Head of caudate nucleus (tissue), 42 donors: ENCODE measurements at places on chromosomes 7 and 10.

- DNase-seq = no peak
Observed at GRCh38 chr10:35339942-35340341, 3.6 kb downstream of the CCNY start.

DNA sequence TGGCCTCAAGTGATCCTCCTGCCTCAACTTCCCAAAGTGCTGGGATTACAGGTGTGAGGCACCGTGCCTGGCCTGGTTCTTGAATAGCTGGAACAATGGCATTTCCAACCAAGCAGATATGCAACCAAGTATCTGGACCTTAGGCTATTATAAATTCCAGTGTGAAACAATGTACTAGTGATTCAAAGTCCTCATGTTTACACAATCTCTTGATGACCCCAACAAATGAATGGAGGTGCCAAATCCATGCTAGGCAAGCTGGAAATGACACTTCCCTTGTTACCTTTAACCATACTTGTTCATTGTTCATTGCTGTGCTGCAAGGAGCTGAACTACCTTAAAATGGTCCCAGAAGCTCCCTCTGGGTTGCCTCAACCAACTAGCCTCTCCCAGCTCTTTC lies 282.2 kb upstream of the KLF14 start:
- no peak for DNase-seq

DNA sequence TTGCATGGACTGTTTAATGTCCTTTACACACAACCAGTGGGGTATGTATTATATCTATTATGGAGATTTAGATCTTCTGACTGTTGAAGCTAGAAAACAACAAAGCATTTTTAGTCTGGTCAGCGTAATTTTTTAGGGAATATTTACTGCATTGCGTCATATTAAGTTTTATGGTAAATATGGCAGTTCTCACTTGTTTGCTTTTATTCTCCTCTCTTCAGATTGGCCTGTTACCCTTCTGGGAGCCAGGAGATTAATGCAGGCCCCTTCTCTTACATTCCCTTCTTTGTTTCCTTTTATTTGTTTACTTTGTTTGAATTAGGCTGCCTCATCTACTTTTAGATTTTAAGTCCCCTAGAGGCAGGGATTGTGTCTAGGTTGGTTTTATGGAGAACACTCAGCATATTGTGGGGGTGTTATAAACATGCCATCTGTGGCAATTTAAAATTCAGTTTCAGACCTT lies 13.8 kb downstream of the UBE2D1 start:
- no peak for DNase-seq

DNA sequence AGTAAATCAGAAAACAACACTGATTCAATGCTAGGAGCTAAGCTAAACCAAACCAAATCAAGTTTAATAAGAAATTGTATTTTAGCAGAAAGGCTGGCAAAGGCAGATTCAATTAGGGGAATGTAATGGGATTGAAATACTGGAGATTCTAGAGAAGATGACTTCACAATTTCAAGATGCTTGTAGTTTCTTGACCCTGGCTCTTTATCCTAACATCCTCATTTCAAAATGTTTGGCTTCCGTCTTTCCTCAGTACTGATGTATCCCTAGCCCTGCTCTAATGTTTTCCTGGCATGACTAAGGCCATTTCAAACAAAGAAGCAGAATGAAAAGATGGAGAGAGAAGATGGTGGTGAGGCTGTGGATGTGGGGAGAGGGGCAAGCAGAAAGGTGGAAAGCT lies 2.7 kb upstream of the JCAD start:
- no peak for DNase-seq

DNA sequence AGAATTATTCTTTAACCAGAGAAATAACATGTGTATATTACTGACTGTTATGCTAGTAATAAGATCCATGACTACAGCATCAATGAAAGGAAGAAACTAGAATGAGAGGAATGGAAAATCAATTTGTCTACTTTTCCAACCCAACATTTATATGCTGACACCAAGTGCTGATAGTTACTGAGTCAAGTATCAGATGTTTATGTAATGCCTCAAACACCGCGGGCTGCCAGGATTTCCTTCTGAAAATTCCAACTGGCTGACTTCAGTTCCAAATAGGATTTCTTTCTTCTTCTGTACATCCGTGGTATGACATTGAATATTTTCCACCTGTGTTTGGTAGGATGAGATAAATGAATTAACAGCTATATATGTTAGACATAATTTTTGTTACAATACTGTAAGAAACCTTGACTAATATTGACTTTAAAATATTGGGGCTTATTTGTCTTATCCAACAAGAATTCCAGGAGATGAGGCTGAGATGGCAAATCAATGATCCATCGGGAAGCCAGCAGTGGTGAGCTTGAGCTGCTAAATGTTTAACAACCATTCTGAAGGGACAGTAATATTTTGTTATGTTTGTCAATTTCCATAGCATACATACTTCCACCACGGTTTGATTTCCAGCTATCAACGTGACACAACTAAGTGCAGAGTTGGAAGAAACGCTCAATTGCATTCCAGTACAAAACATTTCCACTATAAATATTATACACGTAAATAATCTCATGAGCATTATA lies 435.2 kb upstream of the AUTS2 start:
- no peak for DNase-seq

- DNase-seq = no peak
Observed at GRCh38 chr7:134174795-134175261, 47.7 kb downstream of the LRGUK start.

GRCh38 chr7:139471740-139472353 lies 11.6 kb downstream of the KLRG2 start:
- DNase-seq = no peak

- no peak for DNase-seq
Observed at GRCh38 chr10:29736366-29737073, 101.7 kb upstream of the SVIL start.

GRCh38 chr10:80945264-80945880 lies 407.7 kb downstream of the SH2D4B start:
- DNase-seq = no peak

DNA sequence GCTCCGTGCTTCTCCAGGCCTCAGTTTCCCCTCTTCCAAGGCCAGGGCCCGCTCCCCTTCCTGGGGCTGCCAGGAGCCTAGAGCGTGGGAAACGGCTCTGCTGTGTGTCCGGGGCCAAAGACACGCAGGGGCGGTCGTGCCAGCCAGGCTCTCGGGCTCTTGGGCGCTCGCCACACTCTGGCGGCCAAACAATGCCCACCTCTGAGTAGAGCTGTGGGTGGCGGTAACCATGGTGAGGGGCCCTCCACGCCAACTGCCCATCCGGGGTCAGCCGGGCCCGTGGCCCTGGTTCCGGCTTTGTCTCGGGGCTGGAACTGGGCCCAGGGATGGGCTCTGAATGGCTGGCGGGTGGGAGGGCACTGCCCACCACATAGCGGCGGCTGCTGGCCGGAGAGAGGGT lies 16.0 kb downstream of the GRIFIN start:
- DNase-seq = no peak

DNA sequence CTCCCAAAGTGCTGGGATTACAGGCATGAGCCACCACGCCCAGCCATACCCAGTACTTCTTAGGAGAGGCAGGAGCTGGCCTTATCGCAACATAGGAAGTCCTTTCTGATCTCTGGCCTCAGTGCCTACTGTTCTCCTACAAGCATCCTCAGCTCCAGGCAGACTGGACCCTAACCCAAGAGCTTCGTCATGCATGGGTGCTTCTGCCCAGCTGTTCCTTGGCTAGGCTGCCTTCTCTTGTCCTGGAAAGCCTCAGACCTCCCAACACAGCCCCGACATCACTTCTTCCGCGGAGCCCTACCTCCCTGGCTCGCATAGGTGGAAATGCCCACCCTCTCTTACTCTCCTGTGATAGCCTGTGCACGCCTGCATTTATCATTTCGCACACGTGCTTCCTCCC lies 15.8 kb downstream of the BCL7B start:
- DNase-seq = no peak

- no peak for DNase-seq
Observed at GRCh38 chr7:1149351-1149794, 10.6 kb downstream of the ZFAND2A start.

- no peak for DNase-seq
Observed at GRCh38 chr10:8499752-8500390, 445.4 kb downstream of the GATA3 start.

GRCh38 chr10:107444443-107444842 lies 279.9 kb upstream of the SORCS1 start:
- no peak for DNase-seq

DNA sequence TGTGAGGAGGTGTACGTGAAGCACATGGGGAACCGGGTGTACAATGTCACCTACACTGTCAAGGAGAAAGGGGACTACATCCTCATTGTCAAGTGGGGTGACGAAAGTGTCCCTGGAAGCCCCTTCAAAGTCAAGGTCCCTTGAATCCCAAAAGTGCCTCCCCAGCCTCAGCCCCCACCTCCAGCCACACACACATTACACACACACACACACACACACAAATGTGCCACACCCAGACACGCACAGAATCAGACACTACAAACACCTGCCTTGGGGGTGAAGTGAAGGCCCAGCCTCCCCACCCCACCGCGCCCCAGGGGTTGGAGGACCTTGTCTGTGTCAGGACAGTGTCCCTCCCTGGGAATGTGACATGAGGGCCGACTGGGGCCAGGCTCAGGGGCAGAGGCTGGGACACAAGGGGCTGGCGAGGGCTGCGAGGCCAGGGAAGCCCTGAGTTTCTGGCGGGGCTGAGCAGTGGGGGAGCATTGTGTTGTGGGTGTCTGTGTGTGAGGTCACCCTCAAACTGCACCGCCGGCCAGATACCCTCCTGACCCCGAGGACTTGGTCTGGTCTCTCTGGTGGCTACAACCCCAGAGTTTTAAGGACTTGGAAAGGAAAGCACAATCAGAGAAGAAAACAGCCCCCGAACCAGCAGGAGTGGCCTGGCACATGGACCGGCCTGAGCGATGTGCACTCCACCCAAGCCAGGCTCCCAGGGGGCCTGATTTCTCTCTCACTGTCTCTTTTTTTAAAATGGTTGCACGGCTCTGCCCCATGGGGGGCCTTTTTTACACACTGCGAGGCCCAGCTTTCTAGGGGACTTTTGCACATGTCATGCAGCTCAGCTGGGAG lies 4.0 kb upstream of the ATP6V1F start:
- DNase-seq = no peak

GRCh38 chr7:152868122-152869040 lies 108.8 kb downstream of the ACTR3B start:
- no peak for DNase-seq

DNA sequence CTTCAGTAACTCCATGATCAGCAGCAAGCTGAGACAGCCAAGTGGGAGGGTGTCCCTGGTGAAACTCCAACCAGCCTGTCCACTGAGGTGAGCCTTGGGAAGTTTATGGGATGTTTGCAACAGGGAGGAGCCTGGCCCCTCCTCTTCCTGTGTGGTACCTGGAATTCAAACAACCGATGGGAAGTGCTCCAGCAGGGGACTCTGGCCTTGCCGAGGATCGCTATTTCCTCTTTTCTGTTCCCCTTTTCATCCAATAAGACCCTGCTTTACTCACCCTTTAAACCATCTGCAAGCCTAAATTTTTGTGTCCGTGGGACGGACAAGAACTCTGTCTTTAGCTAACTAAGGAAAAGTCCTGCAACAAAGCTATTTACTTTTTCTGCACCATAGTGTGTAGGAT lies 491.1 kb upstream of the ZMIZ1 start:
- DNase-seq = no peak

DNA sequence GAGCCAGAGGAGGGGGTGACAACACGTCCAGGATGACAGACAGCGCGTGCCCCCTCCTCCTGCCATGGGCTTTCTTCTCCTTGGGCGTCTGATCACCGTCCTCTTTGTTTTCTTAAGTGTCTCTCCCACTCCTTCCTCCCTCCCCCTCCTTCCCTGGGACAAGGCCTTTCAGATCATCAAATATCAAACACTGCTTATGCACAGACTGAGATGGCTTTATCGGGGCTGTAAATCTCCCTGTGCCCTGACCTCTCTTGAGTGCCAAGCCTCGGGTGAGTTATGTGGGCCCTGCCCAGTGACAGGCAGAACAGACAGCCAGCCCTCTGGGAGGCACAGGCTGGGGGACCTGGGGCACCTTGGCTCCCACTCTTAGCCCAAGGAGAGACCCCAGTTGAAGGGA lies 116.4 kb downstream of the C10orf105 start:
- no peak for DNase-seq

DNA sequence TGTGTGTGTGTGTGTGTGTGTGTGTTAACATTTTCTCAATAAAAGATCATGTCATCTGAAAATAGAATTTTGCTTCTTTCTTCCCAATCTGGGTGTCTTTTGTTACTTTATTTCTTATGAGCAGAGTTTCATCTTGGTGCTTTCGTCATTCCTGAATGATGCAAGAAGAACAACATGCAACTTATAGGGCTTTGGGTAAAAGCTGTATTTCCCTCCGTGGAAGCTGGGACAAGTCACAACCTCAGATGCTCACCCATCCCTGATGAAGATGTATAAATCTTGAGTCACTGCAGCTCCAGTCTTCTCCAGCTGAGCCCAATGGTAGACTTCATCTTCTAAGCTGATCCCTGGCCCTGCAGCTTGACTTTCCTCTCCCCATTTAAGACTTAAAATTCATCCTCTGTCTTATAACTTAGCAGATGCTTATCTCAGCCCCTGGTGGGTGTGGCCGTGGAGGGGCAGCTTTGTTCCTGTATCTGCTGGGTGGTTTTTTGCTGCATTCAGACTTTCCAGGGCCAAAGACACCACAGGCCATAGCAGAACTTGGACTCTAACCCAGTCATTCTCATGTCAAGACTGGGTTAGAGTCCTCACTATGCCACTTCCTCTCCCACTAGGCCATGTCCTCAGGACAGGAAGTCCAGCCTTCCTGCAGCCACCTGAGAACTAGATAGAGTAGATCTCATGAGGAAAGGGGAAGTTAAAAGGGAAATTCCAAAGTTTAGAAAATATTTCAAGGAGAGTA lies 356.4 kb downstream of the TNS3 start:
- no peak for DNase-seq

DNA sequence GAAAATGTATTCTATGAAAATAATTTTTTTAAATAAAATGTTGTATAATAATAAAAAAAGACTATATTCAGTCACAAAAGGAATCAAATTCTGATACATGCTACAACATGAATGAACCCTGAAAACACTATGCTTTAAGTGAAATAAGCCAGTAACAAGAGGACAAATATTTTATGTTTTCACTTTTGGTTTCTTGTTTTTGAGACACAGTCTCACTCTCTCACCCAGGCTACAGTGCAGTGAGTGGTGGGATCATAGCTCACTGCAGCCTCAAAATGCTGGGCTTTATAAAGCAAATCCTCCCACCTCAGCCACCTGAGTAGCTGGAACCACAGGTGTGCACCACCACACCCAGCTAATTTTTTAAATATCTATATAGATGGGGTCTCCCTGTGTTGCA lies 64.2 kb downstream of the CNOT4 start:
- no peak for DNase-seq
